ENCODE measurements at places on chromosomes 3 and 15. TPM values are rescaled to one million over a fixed set of nuclear protein-coding genes. Genes with fewer than 3 reads are reported as not detected.

GRCh38 chr3:12742330-12743107 lies 16.5 kb downstream of the TMEM40 start:
- no peak for DNase-seq

Gene CLEC3B
- total RNA-seq, result 0.29 TPM

Gene IQCF5
- not detected for total RNA-seq

Gene ALDH1L1
- total RNA-seq, result not detected

- DNase-seq, result no peak
Measured at GRCh38 chr3:62233065-62233464, 140.3 kb downstream of the FEZF2 start.

- peak; percentile 53 for DNase-seq
Measured at GRCh38 chr3:9397906-9398699, 688 bp downstream of the SETD5 start.

- no peak for DNase-seq
Measured at GRCh38 chr3:156973954-156974353, 147.8 kb downstream of the LEKR1 start.

GRCh38 chr15:58065445-58066041 lies at the start of gene ALDH1A2:
Gene ALDH1A2, minus strand, starts transcription at chr15:58065711. Its CDS starts 61 bp downstream, at chr15:58065650.
- DNase-seq, result no peak

DNA sequence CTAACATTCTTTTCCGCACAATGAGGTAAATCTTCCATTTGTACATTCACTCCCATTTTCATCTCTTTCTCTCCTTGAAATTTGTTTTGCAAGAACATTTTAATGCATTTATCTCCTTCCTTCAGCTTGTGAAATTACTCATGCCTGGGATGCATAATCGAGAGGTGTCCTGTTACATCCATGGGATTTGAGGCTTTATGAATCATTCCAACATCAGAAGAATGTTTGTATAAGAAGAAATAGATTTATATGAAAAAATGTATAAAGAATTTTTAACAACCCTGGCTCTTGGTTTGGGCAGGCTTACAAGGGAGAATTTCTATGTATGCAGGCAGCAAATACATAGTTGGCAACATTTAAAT lies 93.2 kb upstream of the MBNL1 start:
- no peak for DNase-seq

GRCh38 chr3:195154793-195155535 lies 116.0 kb downstream of the XXYLT1 start:
- no peak for DNase-seq

Gene TRH
- not detected for total RNA-seq

DNA sequence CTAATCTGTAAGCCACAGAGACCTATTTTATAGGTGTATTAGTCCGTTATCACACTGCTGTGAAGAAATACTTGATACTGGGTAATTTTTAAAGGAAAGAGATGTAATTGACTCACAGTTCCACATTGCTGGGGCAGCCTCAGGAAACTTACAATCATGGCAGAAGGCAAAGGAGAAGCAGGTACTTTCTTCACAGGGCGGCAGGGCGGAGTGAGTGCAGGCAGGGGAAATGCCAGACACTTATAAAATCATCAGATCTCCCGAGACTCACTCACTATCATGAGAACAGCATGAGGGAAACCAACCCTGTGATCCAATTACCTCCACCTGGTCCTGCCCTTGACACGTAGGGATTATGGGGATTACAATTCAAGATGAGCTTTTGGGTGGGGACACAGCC lies 108.7 kb downstream of the GALK2 start:
- no peak for DNase-seq

GRCh38 chr3:63232764-63233396 lies 45.2 kb upstream of the SYNPR start:
- no peak for DNase-seq

Gene PYGO1
- total RNA-seq, result not detected

Gene VIPR1
- 9.1 TPM for total RNA-seq

Gene SAMD7
- total RNA-seq, result not detected

DNA sequence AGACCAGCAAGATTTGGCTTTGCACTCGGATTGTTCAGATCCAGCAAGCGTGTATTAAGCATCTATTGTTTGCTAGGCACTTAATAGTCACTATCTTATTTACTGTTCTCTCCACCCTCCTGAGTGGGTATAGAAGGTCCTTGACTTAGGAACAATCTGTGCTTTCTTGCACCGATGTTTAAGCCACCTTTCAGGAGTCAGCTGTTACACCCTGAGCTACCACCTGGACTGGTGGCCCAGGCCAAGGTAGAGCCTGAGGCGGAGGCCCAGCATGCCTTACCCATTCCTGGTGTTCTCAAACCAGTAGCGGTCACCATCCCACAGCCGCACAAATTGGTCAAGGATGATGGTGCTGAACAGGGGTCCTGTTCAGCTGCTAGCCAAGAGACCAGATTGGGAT lies 10.0 kb downstream of the DUOX1 start:
- DNase-seq, result no peak

Gene MNS1
- 0.23 TPM for total RNA-seq

GRCh38 chr3:43838877-43839276 lies 148.1 kb downstream of the ABHD5 start:
- DNase-seq, result no peak

Gene ILDR1
- total RNA-seq, result not detected

- no peak for DNase-seq
Measured at GRCh38 chr3:153130312-153130977, 31.6 kb upstream of the RAP2B start.

- peak; percentile 70 for DNase-seq
Measured at GRCh38 chr15:80710635-80711554, 15.8 kb downstream of the ABHD17C start.

Gene GNAT1
- not detected for total RNA-seq

DNA sequence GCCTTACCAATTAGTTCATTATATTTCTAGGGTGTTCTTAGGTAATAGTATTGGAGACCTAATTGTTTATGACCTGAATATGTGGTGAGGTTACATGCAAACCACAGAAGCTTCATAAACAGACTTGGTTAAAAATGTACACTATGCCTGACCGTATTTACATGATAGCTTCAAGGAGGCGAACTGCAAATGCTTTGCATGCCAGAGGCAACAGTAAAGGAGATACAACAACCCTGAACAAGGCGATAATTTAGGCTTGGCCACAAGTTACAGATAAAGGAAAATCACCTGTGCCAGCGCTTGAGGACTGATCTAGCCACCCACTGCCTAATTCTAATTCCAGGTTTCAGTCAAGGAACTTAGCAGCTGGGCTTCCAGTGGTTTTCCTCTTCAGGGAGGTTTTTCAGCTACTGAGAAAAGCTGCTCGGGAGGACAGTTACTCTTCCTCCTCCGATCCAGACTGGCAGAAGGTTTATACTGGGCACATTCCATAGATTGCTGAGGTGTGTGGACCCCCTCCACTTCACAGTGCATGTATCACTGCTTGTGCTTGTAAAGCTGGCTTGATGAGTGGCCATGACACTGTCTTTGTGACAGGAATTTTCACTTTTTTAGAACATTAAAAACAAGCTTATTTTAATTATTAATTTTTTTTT lies 95.6 kb downstream of the DHX36 start:
- no peak for DNase-seq

GRCh38 chr15:48627260-48627940 lies 18.1 kb downstream of the FBN1 start:
- DNase-seq, result no peak

DNA sequence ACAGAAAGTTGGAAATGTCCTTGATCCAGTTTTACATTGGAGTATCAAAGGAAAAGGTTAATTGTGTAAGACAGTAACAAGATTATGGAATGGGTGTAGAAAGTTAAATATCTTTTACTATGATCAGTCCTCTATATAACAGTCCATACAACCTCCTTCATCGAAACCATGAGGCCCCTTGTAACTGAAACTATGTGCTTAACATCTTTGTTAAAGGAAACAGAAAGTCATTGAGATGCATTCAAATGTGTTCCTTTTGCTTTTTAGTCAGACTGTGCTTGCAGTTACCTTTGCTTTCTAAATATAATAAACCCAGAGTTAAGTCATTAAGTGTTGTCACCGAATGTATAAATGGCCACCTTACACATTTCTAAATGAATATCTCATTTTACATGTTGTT lies 1298.5 kb downstream of the ROBO2 start:
- no peak for DNase-seq

DNA sequence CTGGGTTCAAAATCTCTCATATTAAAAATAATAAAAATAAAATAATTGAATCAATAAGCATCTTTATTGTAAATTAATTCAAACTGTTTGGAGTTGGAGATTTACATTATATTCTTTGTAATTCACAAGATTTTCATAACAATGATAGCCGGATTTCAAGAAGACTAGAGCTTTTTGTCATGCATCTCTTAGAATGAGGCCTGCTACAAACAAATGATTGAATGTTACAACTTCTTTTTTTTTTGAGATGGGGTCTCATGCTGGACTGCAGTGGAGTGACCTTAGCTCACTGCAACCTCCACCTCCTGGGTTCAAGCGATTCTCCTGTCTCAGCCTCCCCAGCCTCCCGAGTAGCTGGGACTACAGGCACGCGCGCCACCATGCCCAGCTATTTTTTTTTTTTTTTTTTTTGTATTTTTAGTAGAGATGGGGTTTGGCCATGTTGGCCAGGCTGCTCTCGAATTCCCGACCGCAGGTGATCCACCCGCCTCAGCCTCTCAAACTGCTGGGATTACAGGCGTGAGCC lies 3.5 kb downstream of the SLTM start:
- DNase-seq, result no peak

DNA sequence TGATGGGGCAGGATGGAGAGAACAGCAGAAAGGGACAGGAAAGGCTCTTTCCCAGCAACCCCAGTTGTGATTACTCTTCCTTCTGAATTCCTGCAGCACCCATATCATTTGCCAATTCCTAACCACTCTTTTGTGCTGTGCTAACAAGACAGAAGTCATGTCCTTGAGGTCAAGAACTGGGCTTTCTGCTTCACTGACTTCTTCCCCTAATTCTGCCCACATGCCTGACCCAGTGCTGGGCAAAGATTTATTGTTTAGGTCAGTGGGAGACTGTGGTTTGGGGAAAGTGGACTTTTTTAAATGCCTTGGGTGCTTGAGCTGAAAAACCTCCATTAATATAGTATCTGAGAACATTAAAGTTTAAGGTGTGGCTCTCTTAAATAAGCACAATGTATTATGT lies 4.2 kb upstream of the EFCAB12 start:
- no peak for DNase-seq

DNA sequence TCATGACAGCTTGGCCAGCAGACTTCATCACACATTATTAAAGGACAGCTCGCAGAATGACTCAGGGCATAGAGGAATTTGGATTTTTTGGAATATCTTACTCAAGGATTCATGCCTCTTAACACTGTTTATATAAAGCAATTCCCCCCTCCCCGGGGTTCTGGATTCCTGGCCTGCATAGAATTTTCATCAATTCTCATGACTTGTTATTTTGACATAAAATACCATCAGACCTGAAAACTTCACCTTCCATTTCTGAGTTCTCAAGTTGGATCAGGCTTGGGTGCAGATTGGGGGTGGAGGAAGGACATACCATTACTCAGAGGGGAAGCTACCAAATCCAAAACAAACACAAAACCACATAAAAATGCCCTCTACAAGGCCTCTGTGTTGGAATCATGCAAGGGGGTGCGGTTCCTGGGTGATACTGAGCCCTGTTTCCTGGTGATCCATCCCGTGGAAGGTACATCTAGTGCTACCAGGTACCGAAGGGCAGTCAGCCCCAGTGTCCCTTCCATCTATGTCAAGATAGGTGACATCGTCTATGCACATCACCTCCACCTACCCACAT lies 95.3 kb downstream of the DAPK2 start:
- DNase-seq, result no peak

GRCh38 chr3:184255291-184256039 lies 5.9 kb downstream of the CAMK2N2 start:
- no peak for DNase-seq

Gene DHFR2
- 6.4 TPM for total RNA-seq

DNA sequence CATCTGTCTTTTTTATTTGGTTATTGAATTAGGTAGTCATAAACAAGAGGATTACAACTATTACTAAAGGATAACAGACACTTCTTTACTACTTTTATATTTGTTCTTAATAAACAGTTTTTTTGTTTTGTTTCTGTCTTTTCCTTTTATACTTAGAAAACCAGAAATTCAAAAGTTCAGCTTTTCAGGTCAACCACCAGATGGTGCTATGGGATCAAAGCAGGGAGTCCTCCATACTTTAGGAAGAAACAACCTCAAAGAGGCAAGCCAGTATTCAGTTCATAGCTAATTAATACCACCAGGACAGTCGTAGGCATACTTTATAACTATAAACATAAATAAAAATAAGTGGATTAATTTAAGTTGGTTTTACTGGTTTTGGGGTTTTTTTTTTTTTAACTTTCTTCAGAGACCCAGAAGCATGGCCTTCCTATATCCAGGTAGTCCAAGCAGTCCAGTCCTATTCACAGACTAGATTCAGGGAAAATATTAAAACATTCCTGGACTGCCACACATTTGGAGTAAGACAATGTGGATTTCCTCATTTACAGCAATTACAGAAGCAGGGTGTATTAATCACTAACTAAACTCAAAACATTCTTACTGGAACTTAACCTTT lies 16.0 kb upstream of the EID1 start:
- DNase-seq, result peak; percentile 64

Gene ZKSCAN7
- 2.4 TPM for total RNA-seq

DNA sequence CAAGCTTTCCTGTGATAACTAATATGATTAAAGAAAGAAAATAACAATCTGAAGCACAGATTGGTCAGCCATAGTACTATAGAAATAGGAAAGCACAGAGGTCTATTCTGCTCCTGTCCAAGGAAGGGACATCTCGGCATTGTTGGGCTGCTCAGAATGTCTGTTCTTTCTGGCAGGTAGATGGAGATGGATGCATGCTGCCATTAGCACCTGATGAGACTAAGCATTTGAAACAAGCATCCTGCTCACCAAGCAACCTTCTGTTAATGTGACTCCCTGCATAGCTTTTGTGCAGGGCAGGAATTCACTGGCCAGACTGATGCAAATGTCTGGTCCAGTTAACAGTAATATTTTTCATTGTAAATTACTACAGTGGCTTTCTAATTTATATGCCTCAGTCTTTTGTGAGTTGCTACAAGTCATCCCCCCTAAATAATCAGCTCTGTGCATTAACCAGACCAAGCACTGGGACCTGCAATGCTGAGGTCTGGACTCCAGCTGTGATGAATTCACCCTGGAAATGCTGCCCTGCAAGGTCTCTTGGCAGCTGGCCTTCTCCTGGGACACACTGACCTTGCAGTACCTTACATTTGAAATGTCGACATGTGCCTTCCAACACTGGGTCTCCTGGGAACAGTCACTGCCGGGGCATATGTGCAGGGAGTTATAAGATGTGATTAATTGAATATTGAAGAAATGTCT lies 1123.7 kb downstream of the IGSF11 start:
- DNase-seq, result no peak

Gene MUC20
- total RNA-seq, result 0.53 TPM

GRCh38 chr3:45084820-45085816 lies 59.0 kb downstream of the CLEC3B start:
- no peak for DNase-seq
